ENCODE measurements at places on chromosomes 4 and X. TPM values are rescaled to one million over a fixed set of nuclear protein-coding genes. Genes with fewer than 3 reads are reported as not detected.

Gene DIPK2B
- 25.2 TPM for total RNA-seq

Gene MAP7D2
- total RNA-seq, result 0.76 TPM

Gene PRAF2
- 24.0 TPM for total RNA-seq

Gene CDKL5
- 18.0 TPM for total RNA-seq

Gene SCD5
- total RNA-seq, result 41.2 TPM

Gene GIMD1
- total RNA-seq, result not detected

Gene STPG2
- 1.1 TPM for total RNA-seq

Gene PRKG2
- 1.4 TPM for total RNA-seq

Gene SOX3
- not detected for total RNA-seq

Data from kidney (tissue), 22 donors.